ENCODE measurements at places on chromosomes 7 and 10.

- no peak for DNase-seq
Observed at GRCh38 chr10:26043469-26043868, 109.4 kb downstream of the MYO3A start.

DNA sequence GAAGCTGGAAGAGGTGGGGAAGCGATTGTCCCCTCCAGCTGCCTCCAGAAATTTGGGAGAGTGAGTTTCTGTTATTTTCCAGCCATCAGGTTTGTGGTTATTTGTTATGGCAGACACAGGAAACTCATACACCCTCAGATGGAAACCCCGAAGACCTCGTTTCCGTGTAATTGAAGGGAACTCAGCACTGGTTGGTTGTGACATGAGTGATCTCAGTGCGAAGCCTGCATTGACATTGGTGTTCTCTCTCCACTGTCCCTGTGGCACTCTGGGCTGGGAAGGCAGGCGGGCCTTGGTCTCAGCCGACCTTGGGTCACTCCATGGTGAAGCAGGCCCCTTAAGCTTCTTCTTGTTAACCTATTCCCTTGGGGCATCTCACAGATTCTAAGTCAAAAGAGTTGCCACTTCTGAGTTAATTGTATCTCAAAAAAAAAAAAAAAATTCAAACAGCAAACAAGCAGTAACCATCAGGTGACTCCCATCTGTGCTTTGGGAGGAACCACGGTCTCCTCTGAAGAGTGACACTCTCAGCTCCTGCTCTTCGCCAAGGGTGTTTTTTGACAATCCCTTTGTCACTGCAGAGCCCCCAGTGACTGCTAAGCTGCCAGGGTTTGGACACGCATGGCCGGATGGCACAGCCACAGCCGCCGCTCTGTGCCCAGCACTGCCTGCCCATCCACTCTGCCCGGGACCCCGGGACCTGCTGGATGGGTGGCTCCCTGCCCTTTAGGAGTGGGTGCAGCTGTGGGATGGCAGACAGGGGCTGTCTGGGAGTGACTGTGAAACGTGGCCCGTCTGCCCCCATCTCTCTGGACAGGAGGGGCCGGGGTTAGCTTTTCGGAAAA lies 233.6 kb downstream of the PRPF18 start:
- DNase-seq: no peak

DNA sequence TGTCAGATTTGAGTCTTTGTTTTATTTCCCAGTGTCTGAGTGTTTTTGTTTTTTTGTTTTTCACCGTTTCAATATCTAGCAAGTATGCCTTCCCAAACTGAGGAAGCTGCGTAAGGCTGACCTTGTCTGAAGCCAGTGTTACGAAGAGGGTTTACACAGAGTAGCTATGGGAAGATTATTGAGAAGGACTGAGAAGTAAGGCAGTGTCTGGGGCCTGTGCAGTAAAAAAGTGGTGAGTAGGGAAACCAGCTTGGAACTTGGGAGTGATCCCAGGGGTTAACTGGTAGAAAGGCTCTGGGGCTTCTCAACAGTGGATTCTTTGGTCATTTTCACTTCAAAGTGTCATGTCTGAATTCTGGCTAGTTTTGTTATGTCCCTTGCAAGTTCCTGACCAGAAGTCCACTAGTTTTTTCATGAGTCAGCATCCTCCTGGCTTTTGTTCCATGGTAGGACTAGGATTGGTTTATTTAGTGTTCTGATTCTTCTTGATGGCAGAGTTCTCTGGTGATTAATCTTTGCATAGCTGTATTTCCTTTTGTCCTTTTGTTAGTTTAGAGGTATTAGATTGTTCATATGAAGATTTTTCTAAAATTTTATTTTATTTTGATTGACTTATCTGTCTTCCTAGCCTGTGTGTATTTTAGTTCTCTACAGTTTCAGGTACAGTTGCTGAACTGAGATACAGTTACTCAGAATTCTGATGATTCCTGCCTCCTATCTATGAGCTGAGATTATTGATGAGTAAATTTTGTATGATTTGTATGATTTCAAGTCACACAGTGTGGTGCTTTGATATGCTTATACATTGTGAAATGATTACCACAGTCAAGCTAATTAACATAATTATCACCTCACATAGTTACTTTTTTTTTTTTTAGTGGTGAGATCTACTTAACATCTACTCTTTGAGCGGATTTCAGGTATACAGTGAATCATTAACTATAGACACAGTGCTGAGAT lies 19.0 kb downstream of the GARS1 start:
- no peak for DNase-seq

GRCh38 chr10:35910234-35910633 lies 268.1 kb upstream of the FZD8 start:
- DNase-seq: no peak

GRCh38 chr10:9291081-9291480 lies 1236.6 kb downstream of the GATA3 start:
- DNase-seq: no peak

GRCh38 chr10:33665501-33665900 lies 331.0 kb upstream of the NRP1 start:
- no peak for DNase-seq

- DNase-seq: no peak
Observed at GRCh38 chr10:133565441-133566294, at the start of gene SYCE1. SYCE1 (minus strand) TSS chr10:133565583; CDS start chr10:133565529, 54 bp downstream.

- DNase-seq: no peak
Observed at GRCh38 chr10:96834120-96834519, 2.0 kb downstream of the LCOR start.

GRCh38 chr10:87667493-87667892 lies 7.8 kb downstream of the PAPSS2 start:
- no peak for DNase-seq

DNA sequence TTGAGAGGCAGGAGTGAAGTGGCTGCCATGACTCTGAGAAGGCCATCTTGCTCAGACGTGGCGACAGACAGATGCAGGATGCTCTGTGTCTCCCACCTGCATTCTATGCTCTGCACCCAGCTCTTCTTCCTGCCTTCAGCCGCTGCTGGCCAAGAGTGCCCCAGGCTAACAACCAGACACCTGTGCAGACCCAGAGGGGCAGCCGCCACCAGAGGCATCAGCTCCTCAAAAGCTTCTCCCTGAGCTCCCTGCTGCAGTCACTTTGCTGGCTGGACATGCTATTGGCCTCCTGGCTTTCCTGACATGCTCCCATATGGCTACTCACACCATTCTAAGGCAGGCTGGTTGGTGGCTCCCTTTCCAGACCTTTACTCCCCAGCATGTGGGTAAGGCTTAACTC lies 70.6 kb upstream of the GRB10 start:
- no peak for DNase-seq

DNA sequence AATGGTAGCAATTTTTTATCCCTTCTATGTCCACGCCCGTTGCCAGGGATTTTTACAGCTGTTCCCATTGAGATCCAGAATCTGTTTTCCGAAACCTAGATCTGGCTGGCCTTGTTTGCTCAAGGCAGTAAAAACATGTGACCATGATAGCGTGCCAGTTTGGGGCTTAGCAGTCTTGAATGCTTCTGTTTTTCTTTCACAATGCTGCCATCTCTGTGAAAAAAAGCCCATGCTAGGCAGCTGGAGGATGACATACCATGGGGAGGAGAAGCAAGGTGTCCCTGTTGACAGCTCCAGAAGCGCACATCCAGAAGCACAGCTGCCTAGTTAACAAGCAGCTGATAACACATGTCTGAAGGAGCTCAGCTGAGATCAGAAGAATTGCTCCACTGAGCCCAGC lies 2.2 kb upstream of the ZNF92 start:
- no peak for DNase-seq

DNA sequence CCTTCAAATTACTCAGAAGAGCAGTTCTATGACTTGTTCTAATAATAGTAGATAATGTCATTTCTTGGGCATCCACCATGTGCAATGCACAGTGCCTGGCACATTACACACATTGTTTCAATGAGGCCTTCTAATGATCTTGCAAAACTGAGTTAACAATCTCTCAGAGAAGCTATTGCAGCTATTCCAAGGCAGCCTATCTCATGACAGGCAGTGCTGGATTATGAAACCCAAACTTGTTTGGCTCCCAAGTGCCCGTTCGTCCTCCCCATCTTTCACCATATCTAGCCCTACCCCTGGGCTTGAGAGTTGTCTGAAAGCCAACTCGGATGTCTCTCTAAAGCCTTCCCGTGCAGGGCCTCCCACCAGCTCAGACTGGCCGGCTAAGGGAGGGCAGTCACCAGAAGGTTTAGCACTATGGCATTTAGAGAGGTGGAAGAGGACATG lies 405.1 kb downstream of the PLXNA4 start:
- no peak for DNase-seq

Data from common myeloid progenitor, CD34-positive (primary cell).